Left ventricle myocardium superior (tissue), 1 donor: ENCODE measurements at places on chromosomes 12 and 14. TPM values are rescaled to one million over a fixed set of nuclear protein-coding genes. Genes with fewer than 3 reads are reported as not detected.

MIP gene
- total RNA-seq: not detected

JDP2 gene
- total RNA-seq: 24.7 TPM

DNA sequence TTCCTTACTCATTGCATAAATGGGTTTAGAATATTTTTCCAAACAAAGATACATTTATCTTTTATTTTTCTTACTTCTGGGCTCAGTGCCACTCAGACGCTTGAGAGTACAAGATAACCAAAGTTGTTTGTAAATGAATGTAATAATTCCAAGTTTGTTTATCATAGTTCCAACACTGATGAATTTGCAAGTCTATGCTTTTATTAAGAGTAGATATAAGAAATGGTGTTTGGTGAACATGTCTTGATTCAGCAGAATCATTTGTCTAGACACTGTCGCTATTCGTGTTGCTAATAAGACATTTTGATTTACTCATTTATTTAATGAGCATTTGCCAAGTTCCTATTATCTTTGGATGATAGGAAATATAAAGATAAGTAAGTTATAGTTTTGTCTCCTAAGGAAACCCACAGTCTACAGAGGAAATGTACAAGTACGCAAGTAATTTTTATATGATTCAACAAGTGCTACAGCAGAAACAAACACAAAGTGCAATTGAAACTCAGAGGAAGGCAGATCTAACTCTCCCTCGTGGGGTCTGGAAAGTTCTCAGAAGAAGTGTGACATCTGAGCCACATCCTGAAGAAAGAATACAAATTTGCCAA, 132.8 kb upstream of the FSCB start:
- no peak for DNase-seq

GRCh38 chr12:66240096-66240820, 51.2 kb downstream of the IRAK3 start:
- DNase-seq: no peak

DNA sequence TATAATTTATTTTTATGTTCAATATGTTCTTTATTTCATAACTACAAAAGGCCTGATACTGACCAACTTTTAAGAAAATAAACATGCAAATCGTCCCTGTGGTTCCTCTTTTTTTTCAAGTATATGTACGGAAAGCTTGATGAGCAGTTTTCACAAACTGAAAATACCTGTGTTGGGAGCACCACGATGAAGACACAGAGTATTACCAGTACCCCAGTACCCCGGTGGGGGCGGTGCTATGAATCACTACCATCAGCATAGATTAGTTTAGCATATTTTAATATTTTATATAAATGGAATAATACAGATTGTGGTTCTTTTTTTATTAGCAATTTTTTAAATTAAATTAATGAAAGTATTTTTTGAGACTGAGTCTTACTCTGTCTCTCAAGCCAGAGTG, 7.0 kb downstream of the B4GALNT3 start:
- no peak for DNase-seq

DNA sequence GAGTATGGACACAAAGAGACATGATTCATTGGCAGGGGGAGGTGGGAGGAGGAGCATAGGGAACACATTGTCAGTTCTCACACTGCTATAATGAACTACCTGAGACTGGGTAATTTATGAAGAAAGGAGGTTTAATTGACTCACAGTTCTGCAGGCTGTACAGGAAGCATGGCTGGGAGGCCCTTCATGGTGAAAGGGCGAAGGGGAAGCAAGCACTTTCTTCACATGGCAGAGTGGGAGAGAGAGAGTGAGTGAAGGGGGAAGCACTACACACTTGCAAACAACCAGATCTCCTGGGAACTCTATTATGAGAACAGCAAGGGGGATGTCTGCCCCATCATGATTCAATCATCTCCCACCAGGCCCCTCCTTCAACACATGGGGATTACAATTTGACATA, 391.8 kb downstream of the BMP4 start:
- no peak for DNase-seq
